CD4-positive, alpha-beta memory T cell (primary cell): ENCODE measurements at places on chromosomes 2 and 18.

DNA sequence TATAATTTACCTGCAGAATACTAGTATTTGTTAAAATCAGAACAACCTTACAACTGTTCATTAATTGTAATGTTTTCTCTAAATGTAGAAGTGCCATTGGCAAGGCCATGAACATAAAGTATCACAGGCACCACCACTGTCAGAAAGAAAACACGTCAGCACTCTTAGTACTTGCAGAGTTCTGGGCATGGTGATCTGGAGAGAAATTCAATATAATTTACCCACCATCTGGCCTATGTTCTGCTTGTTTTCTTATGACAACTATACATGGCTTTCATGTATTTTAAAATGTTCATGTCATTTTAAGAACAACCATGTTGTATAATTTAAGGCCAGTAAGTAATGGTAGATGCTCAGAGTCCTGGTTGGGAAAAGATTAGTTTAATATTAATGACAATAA is 114.2 kb upstream of the SULT1C3 start:
- no peak overlapping the region for H3K27ac ChIP-seq
- H3K4me3 ChIP-seq, result no peak overlapping the region
- H3K36me3 ChIP-seq, result no peaks in the 10 kb centered on the region
- no peaks in the 10 kb centered on the region for H3K27me3 ChIP-seq
- DNase-seq, result no peak

GRCh38 chr2:240992572-240993291 is 5.7 kb upstream of the SNED1 start:
- DNase-seq, result no peak
- H3K4me3 ChIP-seq, result no peak overlapping the region
- peaks cover 3% of the 10 kb centered on the region for H3K27me3 ChIP-seq
- no peak overlapping the region for H3K27ac ChIP-seq
- no peaks in the 10 kb centered on the region for H3K4me1 ChIP-seq
- H3K36me3 ChIP-seq, result no peaks in the 10 kb centered on the region

GRCh38 chr2:237055386-237056100 is 30.1 kb upstream of the COPS8 start:
- H3K36me3 ChIP-seq, result no peaks in the 10 kb centered on the region
- no peak overlapping the region for H3K27ac ChIP-seq
- no peaks in the 10 kb centered on the region for H3K4me1 ChIP-seq
- DNase-seq, result no peak

DNA sequence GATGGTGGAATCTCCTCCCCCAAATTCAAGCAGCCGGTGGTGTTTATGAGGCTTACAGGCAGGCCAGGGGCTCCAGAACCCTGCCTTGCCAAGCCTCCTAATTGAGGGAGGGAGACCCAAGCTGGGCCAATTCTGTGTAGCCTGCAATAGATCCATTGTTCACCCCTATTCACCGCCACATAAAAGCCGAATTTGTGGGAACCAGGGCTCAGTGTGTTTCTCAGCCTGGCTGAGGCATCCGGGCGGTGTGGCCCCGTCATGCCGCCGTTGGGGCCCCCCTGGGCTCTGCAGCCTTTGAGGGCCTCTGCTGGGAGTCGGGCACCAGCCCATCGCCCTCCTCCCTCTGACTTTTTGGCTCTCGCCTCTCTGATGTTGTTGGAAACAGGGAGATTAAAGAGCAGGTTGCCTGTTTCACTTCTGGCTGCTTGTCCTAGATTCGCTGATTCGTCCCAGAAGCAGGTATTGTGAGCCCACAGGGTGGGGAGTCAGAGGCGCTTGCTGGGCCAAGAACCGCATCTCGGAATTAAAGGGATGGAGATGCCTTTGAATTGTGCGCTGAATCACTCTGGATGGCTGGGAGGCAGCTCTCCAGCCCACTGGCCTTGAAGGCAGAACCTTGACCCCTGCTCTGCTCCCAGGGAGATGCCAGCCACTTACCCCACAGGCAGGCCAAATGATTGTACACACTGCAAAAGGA is 14.7 kb upstream of the OTOS start:
- no peak overlapping the region for H3K27ac ChIP-seq
- no peak for DNase-seq

- peaks cover 5% of the 10 kb centered on the region for H3K4me1 ChIP-seq
- H3K27ac ChIP-seq, result no peak overlapping the region
- H3K36me3 ChIP-seq, result no peaks in the 10 kb centered on the region
- H3K4me3 ChIP-seq, result no peak overlapping the region
- peak; percentile 21 for DNase-seq
Observed at GRCh38 chr2:26605195-26605998, 35.8 kb downstream of the CIB4 start.

DNA sequence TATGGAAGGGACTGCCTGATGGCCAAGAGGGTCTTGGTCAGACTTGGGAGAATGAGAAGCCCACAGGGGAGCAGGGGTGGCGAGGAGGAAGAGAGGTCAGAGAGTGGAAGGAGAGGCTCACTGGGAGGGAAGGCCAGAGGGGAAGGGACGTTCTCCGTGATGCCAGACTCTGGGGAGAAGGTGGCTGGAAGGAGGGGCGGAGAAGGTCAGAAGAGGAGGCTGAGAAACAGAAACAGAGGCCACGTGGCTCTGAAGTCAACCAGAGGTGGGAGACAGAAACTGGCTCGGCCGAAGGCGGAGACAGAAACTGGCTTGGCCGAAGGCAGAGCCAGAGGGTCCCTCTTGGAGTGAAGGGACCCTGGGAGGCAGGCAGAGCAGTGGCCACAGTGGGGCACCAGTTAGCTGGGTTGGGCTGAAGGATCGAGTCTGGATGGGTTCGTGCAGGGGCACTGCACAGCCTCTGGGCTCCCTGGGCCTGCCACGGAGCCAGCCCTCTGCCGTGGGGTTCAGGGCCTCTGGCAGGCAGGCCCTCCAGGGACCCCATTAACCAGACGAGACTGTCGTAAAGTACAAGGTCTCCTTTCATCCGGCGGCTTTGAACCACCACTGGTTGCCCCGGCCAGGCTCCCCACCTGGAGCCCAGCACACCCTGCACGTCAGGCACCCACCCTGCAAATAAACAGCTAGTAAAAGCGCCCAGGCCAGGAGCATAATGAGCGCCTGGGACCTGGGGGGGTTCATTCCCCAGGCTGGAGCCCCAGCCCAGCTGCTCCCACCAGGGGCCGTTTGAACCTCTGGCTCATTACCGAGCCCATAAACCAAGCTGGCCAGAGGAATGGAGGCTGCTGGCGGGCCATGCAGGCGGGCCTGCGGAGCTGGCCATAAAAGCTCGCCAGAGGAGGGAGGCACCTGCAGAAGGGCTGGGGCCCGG is 218.8 kb downstream of the DYSF start:
- DNase-seq, result no peak
- no peaks in the 10 kb centered on the region for H3K4me1 ChIP-seq
- no peaks in the 10 kb centered on the region for H3K36me3 ChIP-seq
- no peak overlapping the region for H3K27ac ChIP-seq
- H3K27me3 ChIP-seq, result no peaks in the 10 kb centered on the region
- H3K4me3 ChIP-seq, result no peak overlapping the region

- H3K4me3 ChIP-seq, result no peak overlapping the region
- no peaks in the 10 kb centered on the region for H3K4me1 ChIP-seq
- H3K27ac ChIP-seq, result no peak overlapping the region
- DNase-seq, result no peak
- no peaks in the 10 kb centered on the region for H3K36me3 ChIP-seq
Observed at GRCh38 chr18:79625924-79626561, 53.6 kb upstream of the CTDP1 start.

GRCh38 chr2:1769703-1770422 is 25.5 kb upstream of the PXDN start:
- H3K4me1 ChIP-seq, result no peaks in the 10 kb centered on the region
- no peak overlapping the region for H3K4me3 ChIP-seq
- DNase-seq, result no peak
- H3K27ac ChIP-seq, result no peak overlapping the region
- H3K27me3 ChIP-seq, result no peaks in the 10 kb centered on the region
- H3K36me3 ChIP-seq, result no peaks in the 10 kb centered on the region

GRCh38 chr2:222360146-222360545 is 61.3 kb upstream of the PAX3 start:
- no peak for DNase-seq
- no peaks in the 10 kb centered on the region for H3K27me3 ChIP-seq
- H3K4me3 ChIP-seq, result no peak overlapping the region
- H3K4me1 ChIP-seq, result no peaks in the 10 kb centered on the region

DNA sequence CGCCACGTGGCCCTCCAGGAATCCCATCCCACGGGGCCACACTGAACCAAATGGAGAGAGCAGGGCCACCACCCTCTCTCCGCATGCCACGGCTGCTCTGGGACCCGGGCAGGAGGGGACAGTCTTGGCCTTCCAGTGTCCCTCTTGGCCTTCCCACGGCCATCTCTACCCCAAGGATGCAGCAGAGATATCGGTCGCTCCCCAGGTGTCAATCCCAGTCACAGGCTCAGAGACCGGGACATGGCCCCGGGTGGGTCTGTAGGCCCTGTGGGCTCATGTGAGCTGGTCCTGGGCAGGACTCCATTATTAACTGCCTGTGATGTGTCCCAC is 15.3 kb downstream of the CAPN10 start:
- no peak overlapping the region for H3K4me3 ChIP-seq
- H3K4me1 ChIP-seq, result no peaks in the 10 kb centered on the region

DNA sequence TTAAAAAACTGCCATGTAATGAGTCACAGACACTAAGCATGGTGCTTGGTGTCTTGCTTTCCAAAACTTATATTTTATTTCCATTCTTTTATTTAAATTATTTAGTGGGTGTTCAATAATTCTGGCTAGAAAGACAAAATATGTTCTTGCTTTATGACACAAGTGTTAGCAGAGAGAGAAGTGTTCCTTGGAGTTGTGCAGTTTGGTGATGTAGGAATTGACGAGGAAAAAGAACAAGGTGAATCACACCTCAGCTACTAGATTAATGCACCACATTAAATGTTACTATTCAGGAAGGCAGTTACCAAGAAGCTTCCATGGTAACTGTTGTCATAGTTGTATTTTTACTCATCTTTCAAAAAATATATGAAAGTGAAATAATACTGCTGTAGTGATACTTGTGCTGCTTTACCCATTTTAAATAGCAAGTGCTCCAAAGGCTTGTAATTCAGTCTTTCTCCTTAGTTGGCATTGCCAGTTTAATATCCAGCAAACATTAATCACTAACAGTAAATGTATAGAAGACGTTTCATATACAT is 28.3 kb downstream of the ADAM23 start:
- no peaks in the 10 kb centered on the region for H3K27me3 ChIP-seq
- no peak for DNase-seq
- H3K36me3 ChIP-seq, result no peaks in the 10 kb centered on the region
- no peaks in the 10 kb centered on the region for H3K4me1 ChIP-seq
- no peak overlapping the region for H3K27ac ChIP-seq

- DNase-seq, result no peak
- H3K27me3 ChIP-seq, result no peaks in the 10 kb centered on the region
- H3K4me3 ChIP-seq, result no peak overlapping the region
- H3K27ac ChIP-seq, result no peak overlapping the region
Observed at GRCh38 chr2:233556881-233557736, 9.5 kb downstream of the USP40 start.

DNA sequence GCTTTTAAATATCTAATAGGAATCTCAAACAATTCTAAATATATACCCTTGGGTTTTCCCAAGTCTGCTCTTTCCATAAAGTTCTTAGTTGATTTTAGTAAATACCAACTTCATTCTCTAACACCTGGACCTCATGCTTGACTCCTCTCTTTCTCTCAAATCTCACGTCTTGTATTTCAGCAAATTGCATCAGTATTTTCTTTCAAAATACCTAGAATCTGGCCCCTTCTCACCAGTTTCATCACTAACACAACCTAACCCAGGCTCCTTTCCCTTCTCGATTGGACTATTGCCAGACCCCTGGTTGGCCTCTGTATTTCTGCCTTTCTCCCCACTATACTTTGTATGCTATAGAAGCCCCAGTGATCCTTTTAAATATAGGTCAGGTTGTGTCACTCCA is 23.0 kb upstream of the FAM171B start:
- no peaks in the 10 kb centered on the region for H3K4me1 ChIP-seq
- no peak for DNase-seq
- no peak overlapping the region for H3K27ac ChIP-seq
- no peaks in the 10 kb centered on the region for H3K27me3 ChIP-seq
- no peak overlapping the region for H3K4me3 ChIP-seq
- H3K36me3 ChIP-seq, result peaks cover 21% of the 10 kb centered on the region

DNA sequence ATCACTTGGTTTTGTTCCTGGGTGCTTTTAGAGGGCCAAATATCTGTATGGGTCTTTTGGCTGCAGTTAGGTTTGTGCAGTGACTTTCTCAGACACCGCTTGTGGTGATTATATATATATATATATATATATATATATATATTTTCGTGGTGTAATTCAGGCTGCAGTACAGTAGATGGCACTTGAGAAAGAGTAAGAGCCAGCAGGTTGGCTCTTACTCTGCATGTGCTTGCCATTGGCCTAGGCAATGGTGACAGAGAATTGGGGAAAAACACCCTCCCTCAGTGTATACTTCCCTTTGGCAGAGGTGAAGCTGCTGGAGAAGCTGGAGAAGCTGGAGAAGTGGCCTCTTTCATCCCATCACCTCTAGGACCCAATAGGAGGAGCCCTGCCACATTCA is 22.2 kb upstream of the MYL1 start:
- no peaks in the 10 kb centered on the region for H3K36me3 ChIP-seq
- H3K27me3 ChIP-seq, result no peaks in the 10 kb centered on the region
- no peak overlapping the region for H3K4me3 ChIP-seq
- H3K27ac ChIP-seq, result no peak overlapping the region

DNA sequence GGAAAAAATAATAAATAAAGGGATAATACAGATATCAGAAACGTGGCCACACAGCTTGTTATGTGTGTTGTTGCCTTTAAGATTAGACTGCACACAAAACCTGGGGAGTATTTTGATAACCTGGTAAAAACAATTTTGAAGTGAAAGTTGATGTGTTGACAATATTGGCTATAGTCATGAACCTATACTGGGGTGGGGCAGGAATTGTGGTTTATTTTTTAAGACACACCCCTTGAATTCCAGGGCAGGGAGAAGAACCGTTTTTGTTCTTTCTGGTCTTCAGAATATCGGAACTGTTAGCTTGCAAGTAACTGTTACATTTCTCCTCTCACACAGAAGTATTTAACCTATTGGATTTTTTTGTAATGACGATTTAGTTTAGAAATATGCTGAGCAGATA is 80.4 kb downstream of the LIMS1 start:
- H3K27ac ChIP-seq, result peak overlapping the region; percentile 68
- H3K36me3 ChIP-seq, result no peaks in the 10 kb centered on the region
- DNase-seq, result no peak

GRCh38 chr18:74731097-74731496 is 133.4 kb downstream of the ZNF407 start:
- no peaks in the 10 kb centered on the region for H3K27me3 ChIP-seq
- DNase-seq, result no peak
- H3K27ac ChIP-seq, result no peak overlapping the region
- no peaks in the 10 kb centered on the region for H3K4me1 ChIP-seq
- no peaks in the 10 kb centered on the region for H3K36me3 ChIP-seq
